GM12878 (cell line): ENCODE measurements at places on chromosomes 1 and 21.

DNA sequence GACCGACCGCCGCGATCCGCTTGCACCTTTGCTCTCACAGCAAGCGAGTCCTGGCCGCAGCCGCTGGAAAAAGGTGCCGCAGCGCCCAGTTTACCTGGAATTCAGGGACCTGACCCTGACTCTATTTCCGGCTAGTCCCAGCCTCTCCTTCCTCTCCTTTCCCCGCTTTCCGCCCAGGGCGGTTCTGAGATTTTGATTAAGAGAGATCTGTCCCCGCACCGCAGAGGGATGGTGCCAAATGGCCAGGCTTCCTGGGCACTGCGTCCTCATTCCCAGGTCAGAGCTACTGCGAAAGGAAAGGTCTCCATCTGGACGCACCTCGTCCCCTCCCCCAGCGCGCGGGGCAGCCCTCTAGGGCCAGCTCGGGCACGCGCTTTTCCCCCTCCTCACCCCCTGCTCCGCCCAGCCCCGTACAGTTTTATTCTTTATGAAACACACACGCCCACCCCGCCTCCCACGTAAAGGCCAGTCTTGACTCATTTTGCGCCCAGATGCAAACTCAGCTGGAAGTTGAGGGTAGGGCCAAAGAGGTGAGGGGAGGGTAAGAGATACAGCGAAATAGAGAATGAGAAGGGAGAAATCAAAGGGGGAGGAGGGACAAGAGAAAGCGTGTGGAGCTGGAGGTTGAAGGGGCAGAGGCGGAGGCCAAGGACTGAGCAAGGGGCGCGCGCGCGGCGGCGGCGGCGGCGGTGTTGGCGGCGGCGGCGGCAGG, 411.8 kb upstream of the ESRRG start:
- DNase-seq: no peak

DNA sequence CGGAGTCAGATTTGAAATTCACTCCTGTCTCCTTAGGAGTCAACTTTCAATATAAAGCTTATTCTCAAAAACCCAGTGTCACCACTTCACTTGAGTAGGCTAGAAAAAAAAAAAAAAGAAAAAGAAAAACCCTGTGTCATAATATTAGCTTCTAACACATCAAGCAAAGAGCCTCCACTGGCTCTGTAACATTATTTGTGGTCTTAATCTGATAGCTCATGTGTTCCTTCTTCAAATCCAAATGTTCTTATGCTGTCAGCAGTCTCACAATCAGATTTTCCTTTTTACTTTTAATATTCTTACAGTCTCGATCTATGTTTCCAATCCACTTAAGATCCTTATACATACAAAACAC, 26.1 kb upstream of the PSMG1 start:
- no peak for DNase-seq

- DNase-seq: no peak
These were observed 101.8 kb downstream of the PTGS2 start for GRCh38 chr1:186578325-186579016.

- no peak for DNase-seq
These were observed 202.5 kb downstream of the C1orf94 start for GRCh38 chr1:34378968-34379856.

- DNase-seq: no peak
These were observed 2.4 kb downstream of the IGSF21 start for GRCh38 chr1:18109756-18110597.

DNA sequence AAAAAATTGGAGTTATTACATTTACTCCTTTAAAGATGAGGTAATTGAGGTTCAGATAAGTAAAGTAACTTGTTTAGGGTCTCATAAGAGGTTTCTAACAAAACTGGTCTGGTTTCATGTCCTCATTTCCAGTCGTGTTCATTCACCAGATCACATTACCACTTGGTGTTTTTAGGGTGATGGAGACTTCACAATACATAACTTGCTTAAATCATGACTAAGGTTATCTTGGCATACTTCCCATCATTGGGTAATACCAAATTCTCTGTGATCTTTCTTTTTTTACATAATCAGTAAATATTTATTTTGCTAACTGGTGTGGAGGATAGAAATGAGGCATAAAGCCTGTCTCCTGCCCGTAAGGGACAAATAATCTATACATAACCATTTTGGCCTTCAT, 31.6 kb upstream of the RPTN start:
- no peak for DNase-seq

GRCh38 chr1:35637401-35637809, 3.9 kb downstream of the PSMB2 start:
- DNase-seq: peak; percentile 25
